Activated T-cell treated with anti-CD3 and anti-CD28 coated beads for 1 hour (primary cell): ENCODE measurements at places on chromosomes 2 and 18.

DNA sequence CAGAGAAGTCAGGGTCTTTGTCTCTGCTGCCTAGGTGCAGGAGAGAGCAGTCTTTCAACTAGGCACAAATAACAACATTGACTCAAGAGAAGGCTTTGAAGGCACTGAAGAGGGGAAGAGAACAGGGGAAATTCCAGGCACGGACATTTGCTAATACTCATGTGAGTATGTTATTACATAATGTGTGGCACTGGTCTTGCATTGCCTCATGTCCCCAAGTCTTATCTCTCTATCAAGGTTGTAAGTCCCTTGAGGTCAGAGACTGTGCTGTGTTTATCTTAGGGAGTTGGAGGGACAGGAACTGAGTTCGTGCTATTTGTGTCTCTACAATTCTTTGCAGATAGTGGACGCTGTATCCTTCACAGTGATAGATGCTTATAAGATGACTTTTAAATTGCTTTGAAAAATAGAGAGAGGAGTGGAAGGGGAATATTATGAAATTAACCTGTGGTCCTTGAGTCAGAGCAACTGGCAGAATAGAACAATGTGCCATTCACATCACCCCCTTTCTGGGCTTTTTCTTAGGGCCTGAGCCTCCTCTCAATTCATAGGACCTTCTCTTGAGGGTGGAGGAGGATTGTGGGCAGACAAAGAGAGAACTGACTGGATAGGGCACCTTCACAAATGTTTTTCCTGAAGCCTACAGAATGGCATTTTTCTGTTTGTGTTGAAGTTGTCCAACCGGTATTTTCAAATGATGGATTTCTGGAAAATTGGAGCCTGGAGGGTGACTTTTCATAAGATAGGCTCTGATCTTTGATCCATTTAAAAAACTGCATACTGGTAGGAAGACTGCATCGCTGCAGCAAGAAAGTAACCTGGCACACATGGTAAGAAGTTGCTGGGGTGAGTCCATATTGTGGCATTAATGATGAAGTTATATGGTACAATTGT, 96.6 kb upstream of the CXCR4 start:
- DNase-seq, result no peak

DNA sequence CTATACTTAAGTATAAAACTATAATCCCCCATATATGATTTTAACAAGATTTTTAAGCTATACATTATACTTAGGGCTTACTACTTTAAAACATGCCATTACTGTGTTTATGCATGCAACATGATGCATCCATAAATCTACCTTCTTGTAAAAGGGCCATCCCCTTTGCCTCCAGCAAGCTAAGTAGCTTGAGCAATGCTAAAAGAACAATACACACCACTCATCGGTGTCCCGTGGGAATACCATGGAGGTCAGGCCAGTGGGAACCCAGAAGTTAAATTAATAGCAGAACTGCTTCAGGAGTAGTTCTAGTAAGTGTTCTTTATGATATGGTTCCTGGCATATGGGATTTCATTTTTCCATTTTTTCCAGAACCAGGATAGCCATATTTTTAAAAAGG, 37.8 kb downstream of the SH3RF3 start:
- no peak for DNase-seq

GRCh38 chr2:158603986-158604385, 147.2 kb downstream of the PKP4 start:
- DNase-seq, result no peak

GRCh38 chr2:32271063-32271462, 6.4 kb upstream of the NLRC4 start:
- no peak for DNase-seq

DNA sequence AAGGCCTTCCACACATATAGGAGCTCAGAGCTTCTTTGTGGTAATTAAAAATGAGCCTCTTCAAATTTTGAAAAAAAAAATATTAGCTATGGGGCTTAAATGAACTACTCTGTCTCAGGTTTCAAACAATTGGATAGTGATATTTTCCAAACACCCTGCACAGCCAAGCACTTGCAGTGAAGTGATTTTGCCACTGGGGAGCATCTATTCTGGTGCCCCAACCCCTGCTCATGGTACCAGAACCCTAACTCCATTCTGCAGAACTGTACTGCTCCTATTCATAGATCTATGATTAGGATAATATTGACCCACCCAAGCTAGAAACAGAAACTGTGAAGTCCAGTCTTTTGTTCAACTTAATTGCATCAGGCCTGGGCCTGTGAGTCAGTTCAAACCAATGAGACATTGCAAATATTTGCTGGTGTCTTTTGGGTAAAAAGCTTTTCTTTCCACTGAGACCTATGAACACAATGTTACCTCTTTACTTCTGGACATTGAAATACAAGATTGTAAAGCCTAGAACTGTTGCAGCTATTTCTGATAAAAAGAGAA, 324.0 kb downstream of the GALNT13 start:
- DNase-seq, result no peak

DNA sequence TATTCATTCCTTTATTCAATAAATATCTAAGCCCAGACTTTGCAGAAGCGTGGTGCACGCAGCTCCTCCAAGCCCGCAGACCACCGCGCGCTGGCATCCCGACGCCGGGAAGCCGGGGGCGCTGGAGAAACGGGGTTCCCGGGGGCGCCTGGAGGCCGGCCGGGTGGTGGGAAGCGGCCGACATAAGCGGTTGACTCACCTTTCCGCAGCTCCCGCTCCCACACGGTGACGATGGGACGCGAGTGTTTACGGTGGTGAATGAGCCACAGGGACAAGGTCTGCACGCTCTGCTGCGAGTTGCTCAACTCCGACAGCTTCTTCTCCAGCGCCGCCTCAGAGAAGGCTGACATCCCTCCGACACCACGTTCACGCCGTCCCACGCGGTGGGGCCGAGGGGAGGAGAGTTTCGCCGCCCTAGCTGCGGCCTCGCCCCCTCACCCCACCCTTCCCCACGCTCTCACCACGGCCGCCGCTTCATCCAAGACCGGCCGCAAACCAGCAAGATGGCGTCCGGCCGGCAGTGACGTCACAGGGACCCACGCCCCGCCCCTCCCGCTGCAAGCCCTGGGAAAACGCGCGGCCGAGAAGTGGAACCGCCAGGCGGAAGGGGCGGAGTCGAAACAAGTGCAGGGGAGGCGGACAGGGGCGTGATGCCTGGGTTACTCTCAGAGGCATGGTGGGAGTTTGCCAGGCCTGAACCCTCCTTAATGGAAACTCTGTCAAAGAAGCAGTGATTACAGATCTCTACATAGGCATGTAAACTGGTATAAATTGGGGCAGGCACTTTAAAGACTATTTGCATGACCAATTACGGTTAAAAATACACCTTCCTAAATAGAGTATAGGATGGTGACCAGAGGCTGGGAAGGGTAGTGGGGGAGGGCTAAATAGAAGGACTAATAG, at the start of gene RPRD1A:
Gene RPRD1A, minus strand, starts transcription at position 505 of the 903 bp plus-strand sequence. Its CDS starts 155 bp downstream, at position 350.
- DNase-seq, result peak; percentile 96

- DNase-seq, result no peak
Observed at GRCh38 chr2:47818777-47819176, 35.8 kb downstream of the MSH6 start.

DNA sequence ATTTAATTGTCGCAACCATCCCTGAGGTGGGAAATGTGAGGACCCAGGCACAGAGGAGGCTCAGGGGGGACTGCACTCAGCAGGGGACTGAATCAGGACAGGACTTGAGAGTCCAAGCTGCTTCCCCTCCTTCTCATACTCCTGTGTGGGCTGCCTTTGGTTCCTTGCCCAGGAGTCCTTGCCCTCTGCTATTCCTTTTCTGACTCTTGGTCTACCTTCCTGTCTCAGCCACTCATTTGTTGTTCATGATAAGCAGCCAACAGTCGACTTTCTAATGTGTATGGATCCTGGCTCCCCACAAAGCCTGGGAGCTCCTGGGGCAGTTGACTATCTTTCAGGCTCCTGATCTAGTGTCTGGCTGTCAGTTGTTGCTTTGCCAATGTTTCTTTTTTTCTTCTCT, 28.3 kb downstream of the GATA6 start:
- DNase-seq, result no peak

GRCh38 chr18:64100116-64100922, 48.6 kb downstream of the LINC00305 start:
- no peak for DNase-seq

DNA sequence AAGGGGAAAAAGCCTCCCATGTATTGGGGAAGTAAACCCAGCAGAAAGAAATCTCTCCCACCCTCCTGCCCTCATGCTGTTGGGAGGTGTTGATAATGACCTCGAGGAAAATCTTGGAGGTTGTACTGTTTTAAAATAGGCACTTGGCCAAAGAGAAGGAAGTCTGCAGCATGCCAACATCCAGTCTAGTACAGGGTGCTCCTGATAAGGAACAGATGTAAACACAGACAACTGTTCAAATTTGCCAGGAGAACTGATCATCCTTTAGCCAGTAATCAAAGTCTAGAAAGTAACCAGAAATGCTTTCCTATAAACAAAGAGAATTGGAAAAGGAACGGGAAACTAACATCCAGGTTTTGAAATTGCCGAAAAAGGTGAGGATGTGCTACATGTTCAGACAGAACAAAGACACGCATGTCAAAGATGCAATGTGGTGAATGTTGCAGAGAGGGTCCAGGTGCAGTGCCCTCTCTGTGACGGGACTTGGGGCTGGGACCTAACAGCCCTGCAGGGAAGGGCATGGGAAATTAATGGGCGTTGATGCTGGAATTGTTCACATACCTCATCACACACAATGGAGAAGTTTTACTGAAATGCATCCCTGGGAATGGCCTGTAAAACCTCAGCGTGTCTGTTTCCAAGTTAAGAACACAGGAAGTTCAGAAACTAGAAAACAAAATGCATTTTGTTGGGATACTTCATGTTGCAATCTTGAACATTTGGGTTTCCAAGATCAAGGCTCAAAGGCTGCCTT, 125.7 kb upstream of the RND3 start:
- DNase-seq, result no peak

- DNase-seq, result no peak
Observed at GRCh38 chr2:206480161-206480560, 36.8 kb downstream of the ADAM23 start.

DNA sequence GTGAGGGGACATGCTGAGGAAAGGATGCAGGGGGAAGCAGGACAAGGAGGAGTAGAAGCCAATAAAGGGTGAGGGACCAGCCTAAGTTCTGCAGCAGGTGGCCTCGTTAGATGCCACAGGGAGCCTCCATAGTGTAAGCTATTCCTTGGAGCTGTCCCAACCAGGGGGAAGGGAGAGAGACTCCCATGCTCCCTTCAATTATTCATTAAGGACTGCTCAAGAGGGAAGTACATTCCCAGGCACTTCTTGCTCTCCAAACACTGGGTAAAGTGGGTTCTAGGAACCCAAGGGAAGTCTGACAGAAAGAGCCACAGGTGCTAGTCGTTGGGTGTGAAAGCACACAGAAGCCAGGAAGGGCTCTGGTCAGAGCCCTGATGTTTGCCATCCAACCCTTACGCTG, 193.7 kb downstream of the SLC39A10 start:
- no peak for DNase-seq

GRCh38 chr2:148027822-148028221, 6.9 kb downstream of the MBD5 start:
- DNase-seq, result no peak

DNA sequence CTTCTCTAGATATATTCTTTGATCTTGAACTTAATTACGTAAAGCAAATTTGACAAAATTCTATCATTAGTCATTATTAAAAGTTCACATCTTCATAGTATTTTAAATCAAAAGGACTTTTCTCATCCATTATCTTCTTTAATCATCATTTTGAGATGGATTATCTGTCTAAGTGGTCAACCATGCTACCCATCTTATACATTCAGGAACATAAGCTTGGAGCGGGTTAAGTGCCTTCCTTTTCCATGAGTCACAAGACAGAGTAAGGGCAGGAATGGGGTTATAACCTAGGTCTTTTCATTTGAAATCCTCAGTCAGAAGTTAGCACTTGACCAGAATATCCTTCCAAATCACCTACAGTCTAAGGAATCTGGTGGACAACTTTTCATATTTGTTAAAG, 297.1 kb downstream of the TCF4 start:
- no peak for DNase-seq

- no peak for DNase-seq
Observed at GRCh38 chr2:134491771-134492441, 226.9 kb downstream of the TMEM163 start.

DNA sequence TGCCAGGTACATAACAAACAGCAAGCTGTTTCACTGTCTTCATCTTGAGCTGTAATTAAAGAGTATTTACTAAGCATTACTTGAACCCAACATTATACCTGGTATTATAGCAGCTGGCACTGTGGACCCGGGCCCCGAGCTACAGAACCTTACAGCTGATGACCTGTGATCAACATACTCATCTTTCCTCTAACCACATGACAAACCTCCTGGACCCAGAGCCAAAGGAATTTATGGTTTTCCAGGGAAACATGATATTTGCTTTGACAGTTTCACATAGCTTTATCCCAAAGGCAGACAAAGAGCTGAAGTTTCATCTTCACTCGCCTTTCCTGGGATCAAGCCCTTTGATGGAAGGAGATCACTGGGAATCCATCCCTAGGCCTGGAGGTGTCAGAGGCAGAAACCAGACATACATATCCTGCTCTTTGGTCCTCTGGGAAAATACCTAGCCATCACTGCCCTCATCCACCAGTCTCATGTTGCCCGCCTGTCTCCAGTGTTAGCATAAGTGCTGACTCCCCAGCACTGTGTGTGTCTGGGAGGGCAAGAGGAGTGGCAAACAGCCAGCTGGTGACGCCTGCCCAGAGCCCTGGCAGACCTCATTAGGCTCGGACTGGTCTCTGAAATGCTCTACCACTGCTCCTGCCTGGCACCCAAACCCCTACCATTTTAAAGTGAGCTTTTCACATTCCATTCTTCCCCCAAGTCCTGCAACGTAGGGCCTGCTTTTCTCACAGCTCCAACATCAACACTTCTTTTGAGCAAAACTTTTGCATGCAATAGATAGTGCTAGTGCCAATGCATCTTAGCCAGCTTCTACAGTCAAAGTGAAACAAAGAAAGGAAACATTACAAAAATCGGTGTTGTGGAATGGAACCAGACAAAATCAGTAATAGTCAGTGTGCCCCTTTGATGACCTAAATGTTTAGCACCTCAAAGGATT, 138.8 kb upstream of the CTAGE1 start:
- DNase-seq, result no peak

DNA sequence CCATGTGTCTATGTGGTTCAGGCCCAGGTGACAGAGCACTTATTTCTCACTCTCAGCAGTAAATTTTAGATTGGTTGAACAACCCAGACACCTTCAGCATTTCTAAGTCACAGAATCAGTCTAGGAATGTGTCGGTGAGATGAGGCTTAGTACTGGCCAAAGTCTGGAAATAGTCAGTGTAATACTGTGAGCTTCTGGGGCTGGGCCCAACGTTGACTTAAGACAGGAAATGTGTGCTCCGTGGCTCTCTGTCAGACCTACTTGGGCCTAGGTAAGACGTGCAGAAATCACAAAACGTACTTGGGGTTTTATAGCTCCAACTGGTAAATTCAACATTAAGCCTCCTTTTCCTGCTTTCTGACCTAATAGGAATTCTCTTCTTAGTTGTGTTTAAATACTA, 160.3 kb upstream of the COL3A1 start:
- DNase-seq, result no peak

GRCh38 chr2:118046634-118047210, 32.9 kb upstream of the CCDC93 start:
- DNase-seq, result no peak
